Spleen (tissue), 13 donors: ENCODE measurements at places on chromosomes 4 and X.

GRCh38 chr4:184804621-184805020 is 21.1 kb downstream of the ACSL1 start:
- H3K27ac ChIP-seq, result no peak overlapping the region
- DNase-seq, result no peak
- H3K27me3 ChIP-seq, result no peaks in the 10 kb centered on the region
- H3K4me3 ChIP-seq, result no peak overlapping the region

DNA sequence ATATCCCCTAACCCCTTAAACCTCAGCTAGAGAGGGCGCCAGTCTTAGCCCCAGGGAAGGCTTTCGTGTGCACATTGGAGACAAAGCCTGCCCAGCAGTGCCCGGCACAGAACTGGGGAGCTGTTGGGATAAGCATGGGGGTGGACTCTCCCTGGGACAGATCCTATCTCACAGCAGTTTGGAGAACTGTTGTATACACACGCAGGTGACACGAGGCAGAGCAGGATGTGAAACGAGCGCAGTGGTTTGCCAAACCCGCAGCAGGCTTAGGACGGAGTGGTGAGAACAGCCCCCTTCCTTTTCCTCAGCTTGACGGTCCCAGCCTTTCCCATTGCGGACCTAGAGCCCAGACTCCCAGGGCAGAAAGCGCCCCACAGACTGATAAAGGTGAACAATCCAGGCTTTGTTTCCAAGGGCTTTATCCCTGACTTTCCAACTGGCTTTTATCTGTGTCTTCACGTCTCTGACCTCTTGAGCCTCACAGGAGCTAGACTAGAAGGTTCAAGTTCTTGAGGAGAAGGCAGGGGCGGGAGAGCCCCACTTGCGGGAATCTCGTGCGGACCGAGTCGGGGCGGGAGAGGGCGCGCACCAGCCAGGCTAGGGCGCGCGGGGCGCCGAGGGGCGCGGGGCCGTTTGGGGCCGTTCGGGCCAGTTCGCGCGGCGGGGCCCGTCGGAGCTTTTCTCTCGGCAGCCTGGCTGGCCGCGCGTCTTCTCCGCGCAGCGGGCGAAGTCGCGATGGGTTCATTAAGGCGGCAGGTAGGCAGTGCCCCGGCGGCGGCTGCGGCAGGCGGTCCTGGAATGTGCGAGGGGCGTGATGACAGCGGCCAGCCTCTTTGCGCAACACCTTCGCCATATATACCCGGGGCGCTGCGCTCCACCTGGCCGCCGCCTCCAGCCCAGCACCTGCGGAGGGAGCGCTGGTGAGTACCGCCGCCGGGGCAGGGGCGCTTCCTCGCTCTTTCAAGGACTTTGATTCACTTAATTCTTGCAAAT is at the start of gene SLC34A2:
SLC34A2 (plus strand) TSS at position 881 of the 993 bp plus-strand sequence. CDS start 6,650 bp downstream, outside the sequence.
- no peak within 1 kb of the TSS for H3K4me3 ChIP-seq
- peaks cover 12% of the 10 kb centered on the region for H3K4me1 ChIP-seq
- H3K36me3 ChIP-seq, result no peaks in the 10 kb centered on the region
- DNase-seq, result peak; percentile 73
- peaks cover 26% of the 10 kb centered on the region for H3K27me3 ChIP-seq

- H3K27me3 ChIP-seq, result no peaks in the 10 kb centered on the region
- DNase-seq, result no peak
- H3K36me3 ChIP-seq, result no peaks in the 10 kb centered on the region
- no peak overlapping the region for H3K4me3 ChIP-seq
- no peaks in the 10 kb centered on the region for H3K4me1 ChIP-seq
- no peak overlapping the region for H3K27ac ChIP-seq
Measured at GRCh38 chr4:97300561-97300960, 842.7 kb downstream of the STPG2 start.

DNA sequence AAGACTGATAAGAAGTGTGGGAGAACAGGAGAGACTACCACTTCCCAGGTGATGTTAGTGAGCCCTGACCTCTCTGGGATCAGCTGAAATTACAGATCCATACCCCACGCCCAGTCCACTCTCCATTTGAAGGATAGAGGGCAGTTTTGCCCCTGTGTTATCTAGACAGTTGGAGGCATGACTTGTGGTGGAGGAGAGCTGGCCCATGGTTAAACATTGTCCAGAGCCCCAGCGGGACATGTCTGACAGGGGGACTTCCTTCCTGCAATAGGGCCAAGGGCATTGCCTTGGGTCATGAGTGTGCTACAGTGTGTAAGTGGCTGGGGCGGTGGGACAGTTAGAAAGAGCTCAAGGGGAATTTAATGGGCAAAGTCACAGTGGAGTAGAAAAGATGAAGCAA is 181.1 kb downstream of the MID1IP1 start:
- H3K4me1 ChIP-seq, result no peaks in the 10 kb centered on the region
- H3K27ac ChIP-seq, result no peak overlapping the region
- peaks cover 3% of the 10 kb centered on the region for H3K27me3 ChIP-seq
- H3K36me3 ChIP-seq, result no peaks in the 10 kb centered on the region
- DNase-seq, result no peak
- H3K4me3 ChIP-seq, result no peak overlapping the region

DNA sequence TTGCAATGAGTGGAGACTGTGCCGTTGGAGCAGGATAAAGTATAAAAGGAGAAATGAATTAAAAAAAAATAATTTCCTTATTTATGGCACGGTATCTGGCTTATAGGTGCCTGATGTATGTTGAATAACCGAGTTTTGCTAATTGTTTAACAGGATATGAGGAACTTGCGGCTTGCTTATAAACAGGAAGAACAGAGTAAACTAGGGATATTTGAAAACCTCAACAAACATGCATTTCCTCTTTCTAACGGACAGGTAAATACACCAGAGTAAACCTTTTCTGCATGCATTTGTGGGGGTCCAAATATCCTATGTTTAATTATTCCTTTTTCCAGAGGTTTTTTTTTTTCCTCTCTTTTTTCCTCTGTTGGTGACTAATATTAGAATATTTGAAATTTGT is 36.8 kb downstream of the MTMR1 start:
- peaks cover 85% of the 10 kb centered on the region for H3K36me3 ChIP-seq
- H3K27ac ChIP-seq, result no peak overlapping the region
- H3K27me3 ChIP-seq, result no peaks in the 10 kb centered on the region
- no peak overlapping the region for H3K4me3 ChIP-seq

DNA sequence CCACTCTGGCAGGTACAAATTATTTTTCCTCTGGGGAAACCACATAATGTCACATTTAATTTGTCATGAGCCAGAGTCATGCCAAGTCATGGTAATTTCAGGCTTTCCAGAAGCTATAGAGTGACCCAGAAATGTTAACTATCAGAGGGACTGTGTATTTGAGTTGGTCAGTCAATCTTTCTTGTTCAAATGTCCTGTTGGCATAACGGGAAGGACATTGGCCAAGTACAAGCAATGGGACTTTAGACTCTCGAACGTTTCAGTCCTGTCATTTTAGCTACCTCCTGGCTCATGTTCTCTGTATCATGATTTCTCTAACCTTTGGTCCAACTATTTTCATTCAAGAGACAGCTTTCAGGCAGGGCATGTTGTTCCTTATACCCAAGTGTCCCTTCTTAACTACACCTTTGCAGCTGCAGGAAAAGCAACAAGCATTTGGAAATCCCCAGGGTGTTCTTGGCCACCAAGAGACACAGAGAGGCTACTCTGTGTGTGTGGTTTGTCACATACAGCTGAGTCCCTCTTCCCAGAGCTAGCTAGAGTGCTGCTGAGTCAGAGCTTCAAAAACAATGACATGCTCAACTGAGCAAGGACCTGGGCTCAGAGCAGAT is 142.6 kb downstream of the EGF start:
- no peak overlapping the region for H3K27ac ChIP-seq
- peaks cover 7% of the 10 kb centered on the region for H3K4me1 ChIP-seq
- no peak overlapping the region for H3K4me3 ChIP-seq
- DNase-seq, result no peak

DNA sequence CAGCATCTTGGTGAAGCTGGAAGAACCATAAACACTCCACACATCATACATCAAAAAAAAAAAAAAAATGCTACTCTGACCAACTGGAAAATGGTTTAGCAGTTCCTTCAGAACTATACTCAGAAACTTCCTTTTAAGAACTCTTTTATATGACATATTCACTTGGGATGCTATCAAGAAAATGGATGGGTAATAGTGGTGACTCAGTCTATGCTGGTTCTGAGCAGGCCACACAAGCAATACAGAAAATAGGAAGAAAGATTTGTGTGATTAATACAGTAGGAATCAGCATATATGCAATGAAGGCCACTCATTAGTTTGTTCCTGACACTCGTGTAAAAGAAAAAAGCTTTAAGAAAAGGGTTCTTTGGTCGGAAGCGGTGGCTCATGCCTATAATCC is 123.5 kb upstream of the FAT4 start:
- H3K4me1 ChIP-seq, result no peaks in the 10 kb centered on the region
- no peak overlapping the region for H3K27ac ChIP-seq
- H3K27me3 ChIP-seq, result no peaks in the 10 kb centered on the region
- DNase-seq, result no peak
- H3K36me3 ChIP-seq, result no peaks in the 10 kb centered on the region

- H3K4me1 ChIP-seq, result no peaks in the 10 kb centered on the region
- DNase-seq, result no peak
- H3K27me3 ChIP-seq, result no peaks in the 10 kb centered on the region
- no peaks in the 10 kb centered on the region for H3K36me3 ChIP-seq
- no peak overlapping the region for H3K27ac ChIP-seq
Measured at GRCh38 chrX:149312988-149313387, 192.1 kb downstream of the IDS start.

DNA sequence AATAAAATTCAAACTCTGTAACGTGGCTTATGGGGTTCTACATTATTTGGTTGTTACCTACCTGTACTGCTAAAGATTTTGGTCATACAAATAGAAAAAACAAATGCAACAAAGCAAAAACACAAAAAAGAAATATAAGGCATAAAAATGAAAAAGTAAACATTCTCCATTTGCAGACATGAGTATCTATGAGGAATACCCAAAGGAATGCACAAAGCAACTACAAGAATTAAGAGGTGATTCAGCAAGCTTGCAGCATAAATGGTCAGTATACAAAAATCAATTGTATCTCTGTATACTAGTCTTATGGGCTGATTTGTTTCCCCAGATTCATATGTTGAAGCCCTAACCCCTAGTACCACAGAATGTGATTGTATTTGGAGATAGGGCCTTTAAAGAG is 3.6 kb upstream of the PDE5A start:
- peaks cover 21% of the 10 kb centered on the region for H3K27me3 ChIP-seq
- peaks cover 24% of the 10 kb centered on the region for H3K4me1 ChIP-seq
- H3K36me3 ChIP-seq, result no peaks in the 10 kb centered on the region
- DNase-seq, result no peak
- H3K4me3 ChIP-seq, result no peak overlapping the region
